ENCODE measurements at places on chromosomes 1 and 21. TPM values are rescaled to one million over a fixed set of nuclear protein-coding genes. Genes with fewer than 3 reads are reported as not detected.

The NUAK2 gene
- 0.74 TPM for total RNA-seq

GRCh38 chr1:103106426-103107341 is 1.6 kb downstream of the COL11A1 start:
- no peak for DNase-seq

The CRYAA gene
- total RNA-seq: not detected

GRCh38 chr1:2193514-2194281 is 874 bp downstream of the FAAP20 start:
- DNase-seq: no peak

DNA sequence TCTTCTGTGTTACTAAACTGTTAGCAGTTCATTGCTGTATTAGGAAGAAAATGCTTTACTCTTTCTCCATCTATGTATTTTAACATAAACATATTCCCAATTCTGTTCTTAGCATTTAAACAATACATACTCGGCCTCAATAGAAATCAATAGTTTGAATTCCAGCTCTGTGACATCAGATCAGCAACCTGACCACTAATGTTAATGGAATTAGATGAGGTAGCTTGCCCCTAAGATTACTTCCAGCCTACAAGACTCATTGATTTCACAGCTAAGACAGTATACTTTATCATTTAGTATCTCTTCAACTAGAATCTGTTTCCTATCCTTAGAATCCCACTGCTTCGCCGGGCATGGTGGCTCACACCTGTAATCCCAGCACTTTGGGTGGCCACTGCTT is 38.9 kb downstream of the EPRS1 start:
- no peak for DNase-seq

GRCh38 chr1:79128722-79129121 is 122.2 kb upstream of the ADGRL4 start:
- DNase-seq: no peak

DNA sequence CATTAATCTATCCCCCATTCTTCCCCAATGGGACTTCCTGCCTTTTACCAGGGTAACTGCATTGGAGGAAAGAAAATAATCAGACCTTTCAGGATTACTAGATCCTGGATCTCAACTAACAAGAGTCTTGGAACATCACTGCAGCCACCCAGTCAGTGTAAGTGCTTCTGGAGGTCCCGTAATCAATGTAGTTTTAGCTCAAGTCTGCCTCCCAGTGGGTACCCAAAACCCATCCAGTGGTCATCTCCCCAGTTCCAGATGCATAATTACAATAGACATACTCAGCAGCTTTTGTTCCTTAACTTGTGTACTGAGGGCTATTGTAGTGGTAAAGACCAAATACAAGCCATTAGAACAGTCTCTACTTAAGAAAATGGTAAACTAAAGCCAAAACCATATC is 319.1 kb downstream of the GPATCH2 start:
- DNase-seq: no peak

The HES5 gene
- total RNA-seq: 0.63 TPM

DNA sequence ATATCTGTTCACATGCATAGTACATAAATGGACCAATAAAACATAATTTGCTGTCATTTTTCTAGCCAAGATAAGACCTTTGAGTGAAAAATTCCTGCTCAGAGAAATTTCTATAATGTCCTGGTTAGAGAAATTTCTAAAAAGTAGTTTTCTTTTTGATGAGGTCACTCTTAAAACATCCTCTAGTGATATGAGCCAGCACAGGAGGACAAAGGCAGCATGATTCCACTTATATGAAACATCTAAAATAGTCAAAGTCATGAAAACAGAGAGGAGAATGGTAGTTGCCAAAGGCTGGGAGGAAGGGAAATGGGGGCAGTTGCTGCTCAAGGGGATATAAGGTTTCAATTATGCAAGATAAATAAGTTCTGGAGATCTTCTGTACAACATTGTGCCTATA is 239.4 kb downstream of the BACH1 start:
- DNase-seq: no peak

GRCh38 chr1:40034869-40035268 is 5.7 kb upstream of the CAP1 start:
- no peak for DNase-seq

GRCh38 chr21:33937146-33937545 is 21.5 kb upstream of the ATP5PO start:
- no peak for DNase-seq

The PRELP gene
- 22.5 TPM for total RNA-seq

- DNase-seq: no peak
These were observed 39.6 kb upstream of the DOCK7 start for GRCh38 chr1:62727656-62728407.

DNA sequence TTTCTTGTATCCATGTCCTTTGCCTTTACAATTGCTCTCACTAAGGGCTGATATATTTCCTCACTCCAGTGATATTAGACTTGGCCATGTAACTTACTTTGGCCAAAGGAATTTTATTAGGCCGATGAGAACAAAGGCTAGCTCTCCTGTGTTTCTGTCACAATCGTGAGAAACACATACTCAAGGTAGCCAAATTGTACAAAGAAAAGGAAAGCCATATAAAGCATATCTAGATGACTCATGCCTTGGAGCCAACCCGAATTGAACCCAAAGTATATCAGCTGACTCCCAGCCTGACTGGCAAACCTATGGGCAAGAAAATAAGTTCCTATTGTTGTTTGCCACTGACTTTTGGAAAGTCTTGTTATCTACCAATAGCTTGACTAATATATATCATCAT is 371.7 kb upstream of the LRRC7 start:
- DNase-seq: no peak

The HSD3B2 gene
- not detected for total RNA-seq

DNA sequence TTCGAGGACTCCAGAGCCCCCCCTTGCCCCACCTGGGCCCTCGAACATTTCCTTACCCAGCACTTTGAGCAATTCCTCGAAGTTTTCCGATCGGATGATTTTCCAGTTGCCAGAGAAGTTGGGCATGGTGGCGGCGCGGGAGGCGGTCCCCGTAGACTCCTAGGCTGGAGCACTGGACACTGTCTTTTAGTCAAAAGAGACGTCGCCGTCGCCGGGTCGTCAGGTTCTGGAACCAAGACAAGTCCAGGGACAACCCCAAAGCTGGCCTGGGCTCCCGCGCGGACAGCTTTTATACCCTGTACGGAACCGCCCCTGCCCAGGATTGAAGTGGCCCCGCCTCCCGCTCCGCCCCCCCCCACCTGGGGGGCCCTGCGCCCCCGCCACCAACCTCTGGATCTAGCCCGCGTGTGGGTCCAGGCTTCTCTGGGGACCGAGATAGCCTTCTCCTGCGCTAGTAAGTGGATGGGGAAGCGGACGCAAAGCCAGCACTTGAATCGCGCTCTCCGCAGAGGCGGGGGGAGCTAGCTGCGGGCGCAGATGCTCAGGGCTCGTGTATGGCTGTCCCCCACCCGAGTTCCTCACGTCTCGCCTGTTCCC is at the start of gene CRABP2:
Gene CRABP2, minus strand, starts transcription at position 263 of the 597 bp plus-strand sequence. Its CDS starts 137 bp downstream, at position 126.
- no peak for DNase-seq

The SLAMF9 gene
- not detected for total RNA-seq

GRCh38 chr21:44728716-44729115 is 17.3 kb upstream of the TSPEAR start:
- DNase-seq: no peak

The F3 gene
- total RNA-seq: 50.8 TPM

The CELA3B gene
- total RNA-seq: not detected

The PADI2 gene
- 0.49 TPM for total RNA-seq

The LCE3E gene
- total RNA-seq: not detected

The CYP4A11 gene
- total RNA-seq: not detected

The CORT gene
- total RNA-seq: 0.19 TPM

The SPTA1 gene
- total RNA-seq: not detected

- peak; percentile 50 for DNase-seq
These were observed 55.8 kb downstream of the SLC9A1 start for GRCh38 chr1:27099135-27099586.

GRCh38 chr1:63135174-63135512 is 187.2 kb upstream of the FOXD3 start:
- DNase-seq: no peak

The OLFM3 gene
- not detected for total RNA-seq

DNA sequence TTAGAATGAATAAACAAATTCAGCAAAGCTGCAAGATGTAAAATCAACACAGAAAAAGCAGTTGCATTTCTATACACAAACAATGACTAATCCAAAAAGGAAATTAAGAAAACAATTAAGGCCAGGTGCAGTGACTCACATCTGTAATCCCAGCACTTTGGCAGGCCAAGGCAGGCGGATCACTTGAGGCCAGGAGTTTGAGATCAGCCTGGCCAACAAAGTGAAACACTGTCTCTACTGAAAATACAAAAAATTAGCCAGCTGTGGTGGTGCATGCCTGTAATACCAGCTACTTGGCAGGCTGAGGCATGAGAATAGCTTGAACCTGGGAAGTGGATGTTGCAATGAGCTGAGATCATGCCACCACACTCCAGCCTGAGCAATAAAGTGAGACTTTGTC is 22.3 kb downstream of the THEM4 start:
- no peak for DNase-seq

DNA sequence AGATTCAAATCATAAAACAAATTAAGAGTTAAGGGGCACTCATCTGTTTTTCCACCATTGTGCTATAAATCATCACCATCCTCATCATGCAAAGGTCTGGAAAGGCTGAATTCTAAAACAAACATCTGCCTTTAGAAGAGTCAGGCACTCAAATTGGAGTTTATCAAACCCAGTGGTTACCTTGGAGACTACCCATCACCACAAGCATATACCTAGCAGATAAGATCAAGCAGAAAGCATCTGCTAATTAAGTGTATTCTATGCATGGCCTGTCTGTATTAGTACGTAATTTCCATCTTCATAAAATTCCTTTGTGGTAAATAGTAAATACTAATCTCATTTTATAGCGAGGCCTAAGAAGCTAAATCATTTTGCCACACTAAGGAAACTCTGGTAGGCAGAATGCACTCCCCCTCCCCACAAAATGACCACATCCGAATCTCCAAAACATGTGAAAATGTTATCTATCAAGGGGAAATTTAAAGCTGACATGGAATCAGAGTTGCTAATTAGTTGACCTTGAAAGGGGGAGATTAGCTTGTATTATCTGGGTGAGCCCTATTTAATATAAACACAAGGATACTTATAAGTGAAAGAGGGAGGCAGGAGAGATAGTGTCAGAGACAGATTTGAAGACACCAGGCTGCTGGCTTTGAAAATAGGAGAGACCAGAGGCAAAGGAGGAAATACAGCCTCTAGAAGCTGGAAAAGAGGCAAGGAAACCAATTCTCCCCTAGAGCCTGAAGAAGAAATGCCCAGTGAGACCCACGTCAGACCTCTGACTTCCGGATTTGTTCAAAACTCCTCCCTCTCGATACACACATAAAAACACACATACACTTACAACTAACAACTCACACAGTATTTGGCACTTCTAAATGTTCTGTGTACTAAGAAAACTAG is 23.2 kb downstream of the ARID4B start:
- no peak for DNase-seq

- no peak for DNase-seq
These were observed 51.9 kb downstream of the EIF4G3 start for GRCh38 chr1:21124846-21125245.

The SIPA1L2 gene
- total RNA-seq: 127 TPM

DNA sequence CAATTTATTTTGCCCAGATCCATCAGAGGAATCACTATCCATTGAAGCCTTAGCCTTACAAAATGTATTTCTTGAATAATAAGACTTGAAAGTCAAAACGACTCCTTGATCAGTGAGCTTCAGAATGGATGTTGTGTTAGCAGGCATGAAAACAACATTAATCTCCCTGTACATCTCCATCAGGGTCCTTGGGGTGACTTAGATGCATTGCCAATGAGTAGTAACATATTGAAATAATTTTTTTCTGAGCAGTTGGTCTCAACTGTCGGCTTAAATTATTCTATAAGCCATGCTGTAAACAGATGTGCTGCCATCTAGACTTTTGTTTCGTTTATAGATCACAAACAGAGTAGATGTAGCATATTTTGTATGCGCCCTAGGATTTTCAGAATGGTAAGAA is 482.0 kb downstream of the AMY1C start:
- no peak for DNase-seq

DNA sequence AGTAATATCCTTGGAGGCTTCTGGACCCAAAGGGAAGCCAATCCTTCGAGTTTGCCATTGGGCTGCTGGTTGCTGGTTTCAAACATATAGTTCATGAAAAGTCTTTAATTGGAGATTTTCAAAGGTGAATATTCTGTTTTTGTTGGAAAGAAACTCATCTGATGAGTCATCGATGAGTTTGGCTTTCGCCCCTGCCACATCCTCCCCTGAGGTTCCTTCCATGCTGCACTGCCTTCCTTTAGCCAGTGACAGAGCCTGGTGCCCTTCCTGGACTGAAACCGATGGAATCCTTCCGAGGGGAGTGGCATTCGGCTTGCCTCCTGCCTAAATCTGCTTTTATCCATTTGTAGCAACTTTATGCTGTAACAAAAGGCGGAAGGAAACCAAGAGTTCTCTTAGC is 550.0 kb downstream of the KIF26B start:
- no peak for DNase-seq

GRCh38 chr1:78226784-78227183 is 181.0 kb downstream of the GIPC2 start:
- DNase-seq: no peak

- DNase-seq: peak; percentile 46
These were observed 71.0 kb upstream of the CSF3R start for GRCh38 chr1:36553591-36554322.

GRCh38 chr21:16872616-16873015 is 640.2 kb upstream of the CXADR start:
- no peak for DNase-seq

GRCh38 chr21:33022828-33023573 is 2.7 kb upstream of the OLIG2 start:
- no peak for DNase-seq

All from left ventricle myocardium inferior (tissue), 1 donor.